ENCODE measurements at places on chromosomes 1 and 21. TPM values are rescaled to one million over a fixed set of nuclear protein-coding genes. Genes with fewer than 3 reads are reported as not detected.

HTR6 gene
- total RNA-seq = not detected

CNKSR1 gene
- total RNA-seq = 16.2 TPM

LORICRIN gene
- total RNA-seq = not detected

CYP4A11 gene
- total RNA-seq = 0.41 TPM

KCNJ6 gene
- 1.3 TPM for total RNA-seq

TMIGD3 gene
- 1.9 TPM for total RNA-seq

GPR61 gene
- not detected for total RNA-seq

LRRC53 gene
- total RNA-seq = not detected

BPNT1 gene
- 8.2 TPM for total RNA-seq

NUDC gene
- total RNA-seq = 35.2 TPM

NTRK1 gene
- 0.35 TPM for total RNA-seq

ACTL8 gene
- not detected for total RNA-seq

ADSS2 gene
- 14.2 TPM for total RNA-seq

- no peak for DNase-seq
Measured at GRCh38 chr1:192903142-192903541, 94.3 kb downstream of the RGS2 start.

DNA sequence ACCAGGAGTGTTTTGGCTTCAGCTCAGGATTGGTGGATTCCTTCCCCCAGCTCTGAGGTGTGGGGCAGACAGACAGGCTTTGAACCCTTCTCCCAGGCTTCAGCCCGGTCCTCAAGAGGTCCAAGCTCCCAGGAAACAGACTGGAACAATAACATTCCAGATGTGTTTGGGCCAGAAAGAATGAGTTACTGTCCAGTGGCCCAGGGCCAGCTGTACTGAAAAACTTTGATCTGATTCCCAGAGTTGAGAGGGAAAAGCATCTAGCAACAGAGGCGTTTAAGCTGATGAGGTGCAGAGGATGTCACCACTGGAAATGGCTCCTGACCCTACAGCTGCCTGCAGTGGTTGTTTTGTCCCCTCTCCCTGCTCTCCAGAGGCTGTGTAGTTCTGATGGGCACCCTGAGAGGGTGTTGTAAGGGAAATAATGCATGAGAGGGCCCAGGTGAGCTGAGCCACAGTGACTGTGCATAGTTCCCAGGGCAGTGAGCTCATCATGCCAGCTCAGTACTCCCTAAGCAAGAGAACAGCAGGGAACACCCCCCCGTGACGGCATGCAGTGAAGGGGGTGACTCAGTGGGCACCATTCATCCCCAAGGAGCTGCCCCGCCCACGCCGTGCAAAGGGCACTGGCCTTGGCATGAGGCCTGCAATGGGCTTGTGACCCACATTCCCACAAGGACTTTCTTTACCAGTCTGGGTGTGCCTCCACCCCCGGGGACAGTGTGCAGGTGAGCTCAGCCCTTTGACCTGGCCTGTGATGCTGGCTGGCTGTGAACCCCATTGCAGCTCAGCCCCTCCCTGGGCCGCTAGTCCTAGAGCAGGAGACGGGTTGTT lies 13.8 kb upstream of the SFN start:
- DNase-seq = no peak

- DNase-seq = no peak
Measured at GRCh38 chr1:100061681-100062080, 71.0 kb downstream of the SASS6 start.

GRCh38 chr1:74005533-74005932 lies 192.4 kb downstream of the LRRIQ3 start:
- no peak for DNase-seq

DNA sequence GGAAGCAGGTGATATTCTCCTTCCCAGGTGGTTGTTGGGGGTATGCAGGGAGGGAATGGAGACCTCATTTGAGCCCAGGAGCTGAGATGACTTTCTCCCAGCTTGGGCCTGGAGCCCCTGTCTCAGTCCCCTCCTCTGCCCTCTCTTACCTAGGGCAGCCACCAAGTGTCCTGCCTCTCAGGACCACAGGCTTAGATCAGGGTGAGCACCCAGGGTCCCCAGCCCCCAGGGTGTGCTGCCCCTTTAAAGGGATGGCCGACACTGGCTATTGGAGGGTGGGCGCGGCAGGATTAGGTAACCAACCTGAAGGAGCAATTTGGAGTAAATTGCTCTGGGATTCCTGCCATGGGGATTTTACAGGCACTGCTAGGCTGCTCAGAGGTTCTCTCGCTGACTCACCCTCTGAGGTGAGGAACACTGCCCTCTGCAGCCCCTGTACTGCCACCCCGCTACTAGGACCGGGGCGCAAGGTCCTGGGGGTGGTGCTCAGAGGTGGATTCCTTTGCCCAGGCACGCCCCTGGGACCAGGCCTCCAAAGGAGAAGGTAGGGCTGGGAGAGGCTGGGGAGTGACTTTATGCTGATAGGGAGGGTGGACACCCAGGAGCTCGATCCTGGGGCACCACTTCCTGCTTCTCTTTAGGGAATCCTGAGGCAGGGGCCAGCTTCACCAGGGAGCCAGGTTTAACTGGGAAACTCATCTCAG lies 1.5 kb downstream of the RPS6KA1 start:
- DNase-seq = peak; percentile 82

- no peak for DNase-seq
Measured at GRCh38 chr21:37534431-37534830, 167.9 kb downstream of the DYRK1A start.

DNA sequence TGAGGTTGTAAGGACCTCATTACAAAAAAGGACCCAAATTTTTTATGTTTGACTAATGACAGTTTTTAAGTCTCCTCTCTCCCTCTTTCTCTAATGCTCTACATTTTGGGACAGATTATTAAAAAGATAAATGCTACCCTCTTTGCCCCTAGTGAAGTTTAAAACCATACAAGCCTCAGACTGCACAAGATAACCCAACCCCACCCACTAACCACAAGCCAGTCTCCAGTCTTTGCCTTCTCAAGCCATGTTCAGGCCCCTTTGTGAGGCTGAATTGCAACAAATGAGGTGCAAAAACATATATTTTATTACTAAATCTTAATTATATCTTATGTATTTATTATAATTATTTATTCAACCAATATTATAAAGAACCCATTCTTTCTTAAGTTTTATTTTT lies 597.2 kb upstream of the BRINP3 start:
- no peak for DNase-seq

DNA sequence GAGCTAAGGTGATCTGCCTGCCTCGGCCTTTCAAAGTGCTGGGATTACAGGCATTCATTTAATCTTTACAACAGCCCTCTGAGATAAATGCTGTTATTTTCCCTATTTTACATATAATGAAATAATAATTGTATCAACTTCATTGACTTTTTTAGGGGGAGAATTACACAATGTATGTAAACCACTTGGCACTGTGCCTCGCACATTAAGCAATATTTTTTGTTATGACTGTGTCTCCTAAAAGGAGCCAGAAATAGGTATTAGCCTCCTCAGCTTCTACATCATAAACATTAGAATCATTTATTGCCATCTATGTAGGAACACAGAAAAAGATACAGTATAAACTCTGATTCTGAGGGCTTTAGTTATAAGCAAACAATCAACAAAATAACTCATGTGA lies 1.1 kb upstream of the DNAJC28 start:
- no peak for DNase-seq

DNA sequence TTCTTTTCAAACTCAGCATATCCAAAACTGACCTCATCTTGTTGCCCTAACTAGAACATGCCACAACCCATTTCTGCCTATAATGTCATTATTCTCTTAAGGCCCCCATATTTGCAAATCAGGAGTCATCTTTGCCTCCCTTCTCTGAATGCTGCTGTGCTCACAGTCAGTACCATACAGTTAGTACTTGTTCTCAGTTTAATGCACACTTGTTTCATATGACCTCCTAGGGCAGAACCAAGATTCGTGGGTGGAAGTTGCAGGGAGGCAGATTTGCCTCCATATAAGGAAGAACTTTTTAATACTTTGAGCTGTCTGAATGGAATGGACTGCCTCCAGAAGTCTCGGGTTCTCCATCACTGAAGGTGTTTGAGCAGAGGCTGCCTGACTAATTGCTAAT lies 9.2 kb downstream of the CAP1 start:
- no peak for DNase-seq

DNA sequence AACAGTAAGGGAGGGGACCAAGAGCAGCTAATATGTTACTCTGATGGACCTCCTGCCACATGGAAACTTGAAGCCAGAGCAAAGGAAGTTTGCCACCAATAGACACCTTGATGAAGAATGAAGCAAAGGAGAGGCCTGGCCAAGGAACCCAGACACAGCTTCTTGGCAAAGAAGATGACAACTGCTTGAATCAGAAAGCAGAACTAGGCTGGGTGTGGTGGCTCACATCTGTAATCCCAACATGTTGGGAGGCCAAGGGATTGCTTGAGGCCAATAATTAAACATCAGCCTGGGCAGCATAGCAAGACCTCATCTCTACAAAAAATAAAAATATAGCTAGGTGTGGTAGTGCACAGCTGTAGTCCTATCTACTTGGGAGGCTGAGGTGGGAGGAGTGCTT lies 31.7 kb upstream of the CAPZB start:
- no peak for DNase-seq

GRCh38 chr1:32997381-32997891 lies 32.8 kb upstream of the RNF19B start:
- no peak for DNase-seq

GRCh38 chr1:21955058-21955457 lies 17.9 kb upstream of the HSPG2 start:
- no peak for DNase-seq

DNA sequence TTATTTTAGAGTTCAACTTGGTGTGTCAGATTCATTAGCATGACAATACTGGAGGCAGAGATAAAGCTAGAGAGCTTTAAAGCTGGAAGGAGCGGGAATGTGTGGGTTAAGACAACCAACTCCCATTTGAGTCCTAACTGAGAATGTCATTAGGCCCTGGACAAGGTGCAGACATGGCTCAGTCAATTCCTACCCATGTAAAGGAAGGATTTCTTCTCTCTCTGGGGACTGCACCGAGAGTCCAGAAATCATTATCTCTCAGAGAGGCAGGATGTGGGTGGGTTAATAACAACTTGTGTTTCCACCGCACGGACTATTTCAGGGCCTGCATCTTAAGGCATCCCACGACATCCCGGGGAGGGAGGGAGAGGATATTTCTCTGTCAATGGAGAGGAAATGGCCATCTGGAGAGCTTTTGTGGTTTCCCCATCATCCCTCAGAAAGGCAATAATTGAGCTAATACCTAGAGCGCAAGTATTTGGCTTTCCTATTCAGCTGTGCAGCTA lies 46.7 kb upstream of the SARS1 start:
- no peak for DNase-seq

GRCh38 chr1:59678040-59678439 lies 136.7 kb upstream of the HOOK1 start:
- no peak for DNase-seq

DNA sequence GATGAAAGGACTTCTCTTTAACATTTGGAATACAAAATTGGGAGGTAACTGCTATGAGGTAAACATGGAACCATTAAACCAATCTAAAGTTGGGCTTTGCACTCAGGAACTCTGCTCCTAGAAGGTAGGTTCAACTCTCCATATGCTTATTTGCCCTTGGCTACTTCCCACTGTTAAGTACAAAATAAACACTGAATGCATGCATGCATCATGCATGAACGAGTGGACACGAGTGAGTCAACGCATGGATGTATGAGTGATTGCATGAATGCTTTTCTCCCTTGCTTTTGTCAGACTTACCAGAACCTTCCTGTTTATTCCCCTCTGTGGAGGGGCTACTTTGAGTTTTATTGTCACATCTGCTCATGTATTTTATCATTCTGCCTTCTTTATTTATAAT lies 42.4 kb upstream of the RUNX1 start:
- no peak for DNase-seq

GRCh38 chr1:163472651-163473248 lies 151.0 kb downstream of the NUF2 start:
- DNase-seq = no peak

- no peak for DNase-seq
Measured at GRCh38 chr1:218900615-218901014, 273.1 kb upstream of the LYPLAL1 start.

DNA sequence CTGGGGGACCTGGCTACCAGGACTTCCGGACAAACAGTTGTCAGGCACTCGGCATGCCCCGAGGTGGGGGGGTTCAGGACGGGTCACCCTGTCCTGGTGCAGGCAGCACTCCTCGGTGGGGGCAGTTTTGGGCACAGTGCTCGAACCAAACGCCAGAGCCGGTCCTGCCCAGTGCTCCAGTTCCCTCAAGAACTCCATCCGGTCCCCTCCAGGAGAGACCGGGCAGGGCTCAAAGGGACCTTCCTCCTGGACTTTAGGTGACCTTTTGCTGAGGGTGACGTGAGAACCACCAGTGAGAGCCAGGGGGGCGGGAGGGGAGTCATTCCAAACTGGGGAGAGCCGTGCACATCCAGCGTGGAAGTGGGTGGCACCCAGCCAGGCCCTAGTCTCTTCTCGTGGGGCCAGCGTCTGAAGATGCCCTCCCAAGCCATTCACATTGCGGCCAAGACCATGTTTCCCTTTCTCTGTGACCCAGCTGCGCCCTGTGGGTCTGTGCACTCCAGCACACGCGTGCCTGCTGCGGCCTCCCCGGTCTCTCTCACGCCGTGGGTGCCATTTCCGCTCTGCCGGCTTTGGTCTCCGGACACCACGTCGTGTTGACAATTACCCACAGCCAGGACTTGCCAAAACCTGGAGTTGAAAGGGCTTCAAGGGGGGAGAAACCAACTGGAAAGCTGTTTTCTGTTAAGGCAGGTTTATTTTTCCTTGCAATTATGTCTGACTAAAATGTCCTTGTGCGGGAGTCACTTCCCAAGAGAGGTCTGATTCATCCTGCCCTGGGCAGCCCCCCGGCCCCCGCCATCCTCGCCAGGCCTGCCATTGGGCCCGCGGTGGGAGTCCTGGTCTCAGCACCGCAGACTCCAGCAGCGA lies 178.8 kb upstream of the ARHGEF16 start:
- no peak for DNase-seq

GRCh38 chr1:117644696-117645311 lies 39.0 kb downstream of the TENT5C start:
- DNase-seq = no peak

DNA sequence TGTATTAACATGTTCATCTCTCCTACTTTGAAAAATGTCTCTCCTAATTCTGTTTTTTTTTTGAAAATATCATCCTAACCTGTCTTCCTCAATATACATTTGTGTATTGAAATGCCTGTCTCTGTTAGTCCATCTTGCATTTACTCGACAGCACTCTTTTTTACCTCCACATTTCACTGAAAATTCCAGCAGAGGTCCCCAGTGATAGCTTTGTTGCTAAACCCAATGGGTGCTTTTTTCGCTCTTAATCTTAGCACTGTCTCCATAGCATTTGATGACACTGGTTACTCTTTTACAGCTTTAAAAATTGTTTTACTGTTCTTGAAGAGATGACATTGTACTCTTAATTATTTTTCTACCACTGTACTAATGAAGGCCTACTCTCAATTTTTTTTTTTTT lies 10.8 kb downstream of the OSBPL9 start:
- no peak for DNase-seq

- DNase-seq = no peak
Measured at GRCh38 chr1:202146279-202146678, 1.7 kb upstream of the ARL8A start.

- DNase-seq = no peak
Measured at GRCh38 chr1:11059155-11059967, 457 bp downstream of the SRM start.

- DNase-seq = peak; percentile 85
Measured at GRCh38 chr1:205061665-205062069, 18.7 kb downstream of the CNTN2 start.

Measured in pancreas (tissue), 10 donors.